ENCODE measurements at places on chromosomes 7 and 10.

DNA sequence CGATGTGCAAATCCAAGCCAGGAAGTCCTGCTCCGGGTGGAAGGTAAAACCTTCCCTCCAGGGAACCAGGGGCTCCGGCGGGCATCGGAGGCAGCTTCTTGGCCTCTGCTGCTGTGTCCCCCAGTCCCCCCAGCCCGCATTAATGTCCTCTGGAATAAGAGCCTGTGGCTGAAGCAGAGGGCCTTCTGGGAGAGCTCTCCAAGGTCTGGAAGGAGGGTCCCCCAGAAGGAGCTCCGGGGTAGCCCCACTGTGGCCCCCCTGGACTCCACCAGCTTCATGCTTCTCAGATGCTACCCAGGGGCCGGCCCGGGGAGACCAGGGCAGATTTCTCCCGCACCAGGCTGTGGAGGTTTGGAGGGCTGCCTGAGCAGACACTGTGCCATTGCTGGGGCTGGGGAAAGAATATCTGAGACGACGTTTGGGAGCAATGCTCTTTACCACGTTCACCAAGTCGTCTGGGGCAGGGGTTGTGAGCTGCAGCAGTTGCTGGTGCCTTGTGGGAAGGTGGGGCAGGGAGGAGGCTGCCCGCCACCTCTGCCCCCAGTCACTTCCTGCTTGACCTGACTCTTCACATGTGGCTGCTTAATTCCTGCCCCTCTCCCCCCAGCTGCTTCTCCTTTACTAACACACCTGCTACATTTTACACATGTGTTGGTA is 8.3 kb downstream of the ZNF853 start:
- no peak for DNase-seq

GRCh38 chr7:98864731-98865453 is 4.9 kb downstream of the TMEM130 start:
- DNase-seq = no peak

GRCh38 chr10:117547016-117547715 is 4.6 kb downstream of the EMX2 start:
- DNase-seq = no peak

GRCh38 chr10:67770537-67770936 is 67.5 kb downstream of the DNAJC12 start:
- DNase-seq = no peak

DNA sequence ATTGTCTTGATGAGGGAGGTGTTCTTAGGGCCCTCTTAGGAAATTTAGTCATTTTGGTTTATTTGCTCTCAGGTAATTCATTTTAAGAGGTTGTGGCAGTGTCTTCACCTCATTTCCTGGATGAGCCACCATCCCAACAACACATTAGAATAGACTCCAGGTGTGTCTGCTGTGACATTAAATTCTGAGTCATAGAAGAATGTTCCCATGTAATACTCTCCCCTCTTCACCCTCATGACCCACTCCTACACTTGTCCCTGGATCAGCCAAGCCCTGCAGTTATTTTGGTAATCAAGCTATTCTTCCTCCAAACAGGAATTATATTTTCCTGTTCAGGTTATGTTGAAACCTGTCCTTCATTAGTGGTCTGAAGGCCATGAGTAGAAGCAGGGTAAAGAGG is 944.1 kb downstream of the SORCS3 start:
- DNase-seq = no peak

DNA sequence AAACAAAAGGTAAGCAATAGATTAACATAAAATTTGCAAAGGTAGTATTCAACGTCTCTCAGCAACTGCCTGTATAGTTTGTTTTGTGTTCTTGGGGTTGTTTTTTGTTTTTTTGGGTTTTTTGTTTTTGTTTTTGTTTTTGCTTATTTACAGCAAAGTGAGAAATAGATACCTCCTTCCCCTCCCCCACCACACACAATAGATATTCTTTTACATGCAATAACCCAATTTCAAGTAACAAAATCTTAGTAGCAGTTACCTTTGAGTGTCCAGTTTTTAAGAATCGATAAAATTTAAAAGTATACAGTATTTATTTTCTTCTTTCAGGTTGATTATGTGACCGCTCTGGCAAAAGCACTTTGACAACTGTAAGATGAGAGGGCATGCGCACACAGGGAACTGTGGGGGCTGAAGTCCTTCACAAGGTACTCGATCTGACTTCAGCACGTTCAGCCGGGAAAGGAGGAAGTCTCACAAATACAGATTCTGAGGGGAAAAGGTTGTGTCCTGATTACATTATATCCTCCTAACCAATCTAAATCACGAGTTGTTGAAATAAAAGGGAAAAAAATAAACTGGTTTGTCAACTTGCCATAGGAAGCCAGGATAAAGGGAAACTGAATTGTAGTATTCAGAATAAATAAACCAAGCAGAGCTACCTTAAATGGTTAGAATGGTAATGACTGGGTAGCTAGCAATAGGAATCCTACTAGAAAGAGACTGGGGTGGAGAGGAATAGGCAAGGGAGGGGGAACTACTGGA is 47.8 kb downstream of the CPEB3 start:
- peak; percentile 54 for DNase-seq

DNA sequence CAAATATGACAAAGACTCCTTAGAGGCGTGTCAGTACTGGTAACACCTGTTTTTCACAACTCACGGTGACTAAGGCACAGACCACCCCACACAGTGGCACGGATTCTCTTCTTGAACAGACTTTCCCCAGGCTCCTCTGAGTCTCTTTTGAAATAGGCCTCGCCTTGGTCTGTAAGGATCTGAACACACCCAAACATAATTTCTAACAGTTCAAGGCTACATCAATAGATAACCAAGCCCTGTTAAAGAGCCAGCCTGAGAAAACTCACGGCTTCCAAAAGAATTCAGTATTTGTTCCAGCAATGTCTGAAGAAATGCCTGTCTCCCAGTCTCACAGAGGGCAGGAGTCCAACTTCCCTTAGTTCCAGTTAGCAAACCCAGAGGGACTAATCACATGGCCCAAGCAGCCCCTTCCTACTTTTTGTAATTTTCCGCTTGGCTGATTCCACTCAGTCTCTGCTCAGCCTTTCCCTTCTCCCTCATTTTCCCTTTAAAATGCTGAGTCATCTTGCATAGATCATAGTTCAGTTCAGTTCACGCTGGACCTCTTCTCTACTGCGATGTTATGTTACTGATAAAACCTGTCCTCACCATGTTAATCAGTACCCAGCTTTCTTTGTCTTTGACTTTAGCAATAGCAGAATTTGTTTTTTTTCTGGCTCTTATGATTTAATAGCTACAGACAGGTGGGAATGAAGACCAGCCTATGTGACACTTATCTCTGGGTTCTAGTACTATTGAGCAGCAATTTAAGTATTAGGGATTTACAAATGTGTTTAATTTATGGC is 22.6 kb upstream of the AKR1C3 start:
- DNase-seq = peak; percentile 86

Measured in muscle of arm (tissue), 14 donors.